ENCODE measurements at places on chromosomes 16 and 17.

DNA sequence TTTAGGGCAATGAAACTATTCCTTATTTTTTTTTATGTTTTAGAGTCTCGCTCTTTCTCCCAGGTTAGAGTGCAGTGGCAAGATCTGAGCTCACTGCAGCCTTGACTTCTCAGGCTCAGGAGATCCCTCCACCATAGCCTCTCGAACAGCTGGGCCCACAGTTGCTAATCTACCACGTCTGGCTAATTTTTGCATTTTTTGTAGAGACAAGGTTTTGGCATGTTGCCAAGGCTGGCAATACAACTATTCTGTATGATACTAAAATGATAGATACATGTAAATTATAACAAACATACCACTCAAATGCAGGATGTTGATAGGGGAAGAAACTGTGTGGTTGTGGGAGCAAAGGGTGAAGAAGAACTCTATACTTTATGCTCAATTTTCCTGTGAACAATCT, 401.3 kb downstream of the ZFHX3 start:
- H3K27ac ChIP-seq = no peak overlapping the region
- no peak overlapping the region for H3K4me3 ChIP-seq
- H3K4me1 ChIP-seq = no peaks in the 10 kb centered on the region
- H3K27me3 ChIP-seq = no peaks in the 10 kb centered on the region
- no peak for DNase-seq

- H3K36me3 ChIP-seq = no peaks in the 10 kb centered on the region
- peaks cover 52% of the 10 kb centered on the region for H3K27me3 ChIP-seq
- H3K27ac ChIP-seq = no peak overlapping the region
Observed at GRCh38 chr17:47739150-47739549, 6.1 kb downstream of the TBX21 start.

GRCh38 chr16:69077251-69077650, 28.2 kb upstream of the HAS3 start:
- no peak overlapping the region for H3K4me3 ChIP-seq

- peak overlapping the region; percentile 82 for H3K27ac ChIP-seq
- peaks cover 47% of the 10 kb centered on the region for H3K4me1 ChIP-seq
- H3K27me3 ChIP-seq = no peaks in the 10 kb centered on the region
- DNase-seq = no peak
- peaks cover 36% of the 10 kb centered on the region for H3K36me3 ChIP-seq
- peak overlapping the region; percentile 87 for H3K4me3 ChIP-seq
Observed at GRCh38 chr17:28724500-28725165, 1.4 kb downstream of the TLCD1 start.

DNA sequence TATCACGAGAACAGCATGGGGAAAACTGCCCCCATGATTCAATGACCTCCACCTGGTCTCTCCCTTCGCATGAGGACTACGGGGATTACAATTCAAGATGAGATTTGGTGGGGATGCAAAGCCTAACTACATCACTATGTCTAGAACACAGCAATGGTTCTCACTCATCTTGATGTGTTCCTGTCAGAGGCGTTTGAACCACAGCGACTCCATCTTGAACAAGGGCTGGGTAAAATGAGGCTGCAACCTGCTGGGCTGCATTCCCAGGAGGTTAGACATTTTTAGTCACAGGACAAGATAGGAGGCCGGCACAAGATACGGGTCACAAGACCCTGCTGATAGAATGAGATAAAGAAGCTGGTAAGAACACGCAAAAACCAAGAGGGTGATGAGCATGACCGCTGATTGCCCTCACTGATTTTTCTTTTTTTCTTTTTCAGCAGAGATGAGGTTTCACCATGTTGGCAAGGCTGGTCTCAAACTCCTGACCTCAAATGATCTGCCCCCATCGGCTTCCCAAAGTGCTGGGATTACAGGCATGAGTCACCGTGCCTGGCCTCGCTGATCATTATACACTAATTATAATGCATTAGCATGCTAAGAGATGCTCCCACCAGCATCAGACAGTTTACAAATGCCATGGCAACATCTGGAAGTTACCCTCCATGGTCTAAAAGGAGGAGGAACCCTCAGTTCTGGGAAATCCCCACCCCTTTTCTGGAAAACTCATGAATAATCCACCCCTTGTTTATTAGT, 3.0 kb upstream of the PPY start:
- H3K4me3 ChIP-seq = no peak overlapping the region
- no peaks in the 10 kb centered on the region for H3K36me3 ChIP-seq
- peaks cover 4% of the 10 kb centered on the region for H3K27me3 ChIP-seq
- H3K4me1 ChIP-seq = no peaks in the 10 kb centered on the region
- no peak overlapping the region for H3K27ac ChIP-seq

DNA sequence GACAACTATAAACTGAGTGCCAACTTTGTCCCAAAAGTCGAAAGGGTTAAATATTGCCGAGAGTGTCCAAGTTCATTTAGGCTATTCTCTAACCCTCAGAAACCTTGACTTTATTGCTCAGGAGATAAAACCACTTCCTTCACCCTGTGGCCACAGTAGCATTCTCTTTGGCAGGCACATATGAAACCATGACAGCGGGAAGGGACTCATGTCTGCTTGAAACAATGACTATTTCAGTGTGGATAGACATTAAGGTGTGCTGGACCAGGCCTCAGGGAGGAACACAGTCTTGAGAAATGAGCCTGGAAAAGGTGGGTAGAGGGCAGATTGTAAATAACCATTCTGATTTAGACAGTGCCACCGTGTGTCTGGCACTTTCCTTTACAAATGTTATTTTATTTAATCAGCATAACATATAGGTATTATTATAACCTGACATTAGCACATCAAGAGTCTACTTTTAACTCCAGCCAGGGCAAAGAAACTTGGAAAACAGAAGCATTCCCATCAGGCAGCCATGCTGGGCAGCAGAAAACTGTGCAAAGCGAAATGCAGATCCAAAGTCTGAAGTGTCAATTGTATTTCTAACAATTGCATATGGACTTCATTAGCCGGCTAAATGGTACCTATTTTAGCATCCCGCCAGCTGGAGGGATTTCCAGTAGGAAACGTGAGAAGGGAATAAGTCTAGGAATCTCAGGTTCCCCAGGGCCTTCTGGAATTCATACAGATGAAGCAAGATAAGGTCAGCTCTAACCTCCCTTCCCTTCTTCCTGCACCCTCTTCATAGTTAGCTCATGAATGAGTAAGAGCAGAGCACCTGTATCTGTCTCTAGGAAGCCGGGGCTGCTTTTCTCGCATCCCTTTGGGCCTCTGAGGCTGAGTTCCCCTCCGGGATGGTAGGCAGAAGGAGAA, 212.8 kb upstream of the ELAC2 start:
- H3K27me3 ChIP-seq = peaks cover 8% of the 10 kb centered on the region
- H3K4me1 ChIP-seq = no peaks in the 10 kb centered on the region
- no peaks in the 10 kb centered on the region for H3K36me3 ChIP-seq
- H3K27ac ChIP-seq = no peak overlapping the region
- DNase-seq = no peak

DNA sequence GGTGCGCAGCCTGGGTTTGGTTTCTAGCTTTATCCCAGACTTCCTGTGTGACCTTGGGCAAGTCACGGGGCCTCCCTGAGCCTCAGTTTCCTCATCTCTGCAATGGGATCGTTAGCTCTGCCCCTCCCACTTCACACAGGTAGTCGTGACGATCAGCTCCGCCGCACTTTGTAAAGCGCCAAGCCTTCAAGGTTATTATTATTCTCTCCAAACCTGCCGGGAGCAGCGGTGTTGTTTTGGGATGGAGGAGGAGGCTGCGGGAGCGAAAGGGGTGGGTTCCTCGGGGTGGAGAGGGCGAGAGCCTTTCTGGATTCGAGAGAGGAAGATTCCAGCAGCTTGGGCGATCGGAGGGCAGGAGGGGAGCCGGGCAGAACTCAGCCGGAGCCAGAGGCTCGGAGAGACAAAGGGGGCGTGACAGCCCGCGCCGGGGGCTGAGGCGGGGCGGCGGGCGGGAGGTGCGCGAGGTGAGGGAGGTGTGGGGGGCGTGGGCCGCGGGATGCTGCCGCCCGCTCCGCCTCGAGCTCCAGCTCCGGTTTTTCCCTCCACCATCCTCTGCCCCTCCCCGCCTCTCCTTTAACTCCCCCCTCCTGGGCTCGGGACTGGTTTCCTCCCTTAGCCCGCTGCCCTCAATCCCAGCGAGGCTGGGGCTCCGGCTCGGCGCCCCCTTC, at the start of gene EFNB3:
Gene EFNB3 (plus strand): TSS at position 602 of the 668 bp plus-strand sequence. CDS start 397 bp downstream, outside the sequence.
- no peaks in the 10 kb centered on the region for H3K36me3 ChIP-seq
- no peak within 1 kb of the TSS for H3K27ac ChIP-seq
- H3K27me3 ChIP-seq = no peaks in the 10 kb centered on the region
- DNase-seq = no peak

- no peak overlapping the region for H3K4me3 ChIP-seq
- H3K36me3 ChIP-seq = no peaks in the 10 kb centered on the region
- no peaks in the 10 kb centered on the region for H3K4me1 ChIP-seq
- peaks cover 100% of the 10 kb centered on the region for H3K27me3 ChIP-seq
- H3K27ac ChIP-seq = no peak overlapping the region
Observed at GRCh38 chr17:45747911-45748310, 36.2 kb upstream of the CRHR1 start.

- H3K27me3 ChIP-seq = peaks cover 29% of the 10 kb centered on the region
- no peak for DNase-seq
- H3K36me3 ChIP-seq = no peaks in the 10 kb centered on the region
- H3K27ac ChIP-seq = no peak overlapping the region
Observed at GRCh38 chr16:17747081-17747756, 276.5 kb upstream of the XYLT1 start.

DNA sequence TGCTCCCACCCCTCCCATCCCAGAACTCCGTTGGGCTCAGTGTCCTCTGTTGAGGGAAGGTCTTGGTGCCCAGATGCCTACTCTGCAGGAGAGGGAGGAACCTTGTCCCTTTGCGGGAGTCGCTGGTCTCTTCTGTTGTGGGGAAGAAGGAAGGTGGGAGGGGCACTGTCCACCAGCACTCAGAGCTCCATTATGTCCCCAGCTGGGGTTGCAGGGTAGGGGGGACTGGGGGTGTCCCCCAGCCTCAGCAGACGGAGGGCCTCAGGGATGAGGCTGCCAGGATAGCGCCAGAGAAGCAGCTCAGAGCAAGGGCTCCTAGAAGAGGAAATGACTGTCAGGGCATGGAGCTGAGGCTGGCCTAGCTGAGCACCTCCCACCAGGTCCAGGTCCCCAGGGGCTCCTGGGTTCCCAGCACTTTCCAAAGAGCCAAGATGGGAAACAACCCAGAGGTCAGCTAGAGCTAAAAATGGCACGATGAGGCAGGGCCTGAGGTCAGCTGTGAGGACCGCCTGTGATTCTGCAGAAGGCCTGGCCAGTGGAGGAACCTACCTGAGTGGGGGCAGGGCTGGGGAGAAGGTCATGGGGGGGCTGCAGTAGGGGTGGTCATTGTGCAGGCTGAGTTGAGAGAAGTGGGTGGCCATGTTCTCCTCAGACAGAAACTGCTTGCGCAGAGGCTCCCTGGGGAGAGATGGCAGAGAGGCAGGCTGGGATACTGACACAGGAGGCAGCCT, 893 bp downstream of the HCFC1R1 start:
- H3K4me3 ChIP-seq = peak overlapping the region; percentile 76
- H3K36me3 ChIP-seq = peaks cover 11% of the 10 kb centered on the region
- peak overlapping the region; percentile 97 for H3K27ac ChIP-seq
- no peak for DNase-seq
- H3K4me1 ChIP-seq = peaks cover 11% of the 10 kb centered on the region
- H3K27me3 ChIP-seq = no peaks in the 10 kb centered on the region

DNA sequence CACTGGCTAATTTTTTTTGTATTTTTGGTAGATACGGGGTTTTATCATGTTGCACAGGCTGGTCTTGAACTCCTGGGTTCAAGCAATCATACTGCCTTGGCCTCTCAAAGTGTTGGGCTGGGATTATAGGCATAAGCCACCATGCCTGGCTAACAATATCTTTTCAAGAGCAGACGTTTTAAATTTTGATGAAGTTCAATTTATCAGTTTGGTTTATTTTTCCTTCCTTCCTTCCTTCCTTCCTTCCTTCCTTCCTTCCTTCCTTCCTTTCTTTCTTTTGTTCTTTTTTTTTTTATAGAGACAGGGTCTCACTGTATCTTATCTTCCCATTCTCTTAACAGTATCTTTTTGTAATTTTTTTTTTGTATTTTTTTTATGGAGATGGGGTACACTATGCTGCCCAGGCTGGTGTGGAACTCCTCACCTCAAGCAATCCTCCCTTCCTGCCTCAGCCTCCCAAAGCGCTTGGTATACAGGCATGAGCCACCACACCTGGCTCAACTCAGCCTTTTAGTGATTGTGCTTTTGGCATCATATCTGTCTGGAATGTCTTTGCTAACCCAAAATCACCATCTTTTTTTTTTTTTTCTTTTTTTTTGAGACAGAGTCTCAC, 13.6 kb upstream of the GIP start:
- no peaks in the 10 kb centered on the region for H3K27me3 ChIP-seq
- H3K36me3 ChIP-seq = no peaks in the 10 kb centered on the region
- no peak overlapping the region for H3K4me3 ChIP-seq
- no peak for DNase-seq
- H3K4me1 ChIP-seq = no peaks in the 10 kb centered on the region

GRCh38 chr17:50185631-50186471, 15.6 kb downstream of the COL1A1 start:
- H3K4me1 ChIP-seq = peaks cover 14% of the 10 kb centered on the region
- no peak overlapping the region for H3K27ac ChIP-seq
- H3K4me3 ChIP-seq = no peak overlapping the region
- DNase-seq = no peak
- H3K36me3 ChIP-seq = no peaks in the 10 kb centered on the region

- H3K27me3 ChIP-seq = peaks cover 18% of the 10 kb centered on the region
- DNase-seq = no peak
- no peaks in the 10 kb centered on the region for H3K36me3 ChIP-seq
- no peak overlapping the region for H3K4me3 ChIP-seq
- H3K4me1 ChIP-seq = peaks cover 9% of the 10 kb centered on the region
Observed at GRCh38 chr16:58098207-58099096, 30.7 kb downstream of the CFAP20 start.

GRCh38 chr16:85266857-85267256, 154.6 kb upstream of the CIBAR2 start:
- DNase-seq = no peak
- no peaks in the 10 kb centered on the region for H3K27me3 ChIP-seq
- no peak overlapping the region for H3K27ac ChIP-seq
- H3K4me3 ChIP-seq = no peak overlapping the region

- H3K4me3 ChIP-seq = no peak overlapping the region
- no peaks in the 10 kb centered on the region for H3K36me3 ChIP-seq
- no peak for DNase-seq
- H3K4me1 ChIP-seq = peaks cover 6% of the 10 kb centered on the region
- H3K27me3 ChIP-seq = no peaks in the 10 kb centered on the region
Observed at GRCh38 chr17:50967795-50968194, 101.6 kb upstream of the TOB1 start.

DNA sequence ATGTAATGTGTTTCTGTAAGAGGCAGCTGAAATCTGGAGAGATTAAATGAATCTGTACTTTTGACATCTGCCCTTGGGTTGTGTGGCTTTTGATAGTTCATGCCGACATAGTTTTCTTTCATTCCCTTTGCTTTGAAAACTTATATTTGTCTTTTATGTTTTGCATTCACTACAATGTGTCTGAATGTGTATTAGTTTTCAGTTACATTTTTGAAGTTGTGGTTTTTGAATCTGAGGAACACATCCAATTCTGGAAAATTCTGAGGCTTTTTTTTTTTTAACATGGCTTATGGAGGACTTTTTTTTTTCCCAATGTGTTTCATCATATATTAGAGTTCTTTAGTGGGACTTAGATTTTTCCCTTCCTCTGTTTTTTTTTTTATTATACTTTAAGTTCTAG, 683.7 kb upstream of the SOX9 start:
- H3K27me3 ChIP-seq = no peaks in the 10 kb centered on the region
- H3K4me3 ChIP-seq = no peak overlapping the region
- H3K27ac ChIP-seq = no peak overlapping the region
- H3K4me1 ChIP-seq = peaks cover 24% of the 10 kb centered on the region
- H3K36me3 ChIP-seq = no peaks in the 10 kb centered on the region

- H3K27me3 ChIP-seq = peaks cover 93% of the 10 kb centered on the region
- no peak overlapping the region for H3K27ac ChIP-seq
- no peak for DNase-seq
- no peaks in the 10 kb centered on the region for H3K4me1 ChIP-seq
- no peaks in the 10 kb centered on the region for H3K36me3 ChIP-seq
Observed at GRCh38 chr17:74599448-74599939, 7.4 kb upstream of the CD300LD start.
